Activated CD4-positive, alpha-beta T cell treated with anti-CD3 and anti-CD28 coated beads for 24 hours (primary cell): ENCODE measurements at places on chromosomes 2 and 18.

- DNase-seq: no peak
Observed at GRCh38 chr2:228545041-228545747, 363.7 kb upstream of the SPHKAP start.

DNA sequence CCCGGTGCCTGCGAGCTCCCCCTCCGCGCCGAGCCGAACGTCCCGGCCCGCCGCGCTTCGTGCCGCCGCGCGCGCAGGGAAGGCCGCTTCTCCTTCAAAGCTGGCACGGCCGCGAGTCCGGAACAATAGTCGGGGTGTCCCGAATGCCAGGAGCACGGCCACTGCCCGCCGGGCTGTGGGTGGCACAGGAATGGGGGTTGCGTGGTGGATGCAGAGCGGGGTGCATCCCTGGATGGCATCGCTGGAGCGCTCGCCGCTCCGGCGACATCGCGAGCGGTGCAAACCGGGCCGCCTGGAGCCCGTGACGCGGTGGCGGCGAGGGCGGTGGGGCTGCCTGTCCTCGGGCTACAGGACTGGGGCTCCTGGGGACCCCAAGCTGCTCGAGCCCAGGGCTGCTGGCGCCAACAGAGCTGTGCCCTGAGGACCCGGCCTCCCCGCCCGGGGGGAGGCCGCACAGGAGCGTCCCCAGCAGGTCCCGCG lies 1.1 kb upstream of the SATB2 start:
- DNase-seq: no peak

DNA sequence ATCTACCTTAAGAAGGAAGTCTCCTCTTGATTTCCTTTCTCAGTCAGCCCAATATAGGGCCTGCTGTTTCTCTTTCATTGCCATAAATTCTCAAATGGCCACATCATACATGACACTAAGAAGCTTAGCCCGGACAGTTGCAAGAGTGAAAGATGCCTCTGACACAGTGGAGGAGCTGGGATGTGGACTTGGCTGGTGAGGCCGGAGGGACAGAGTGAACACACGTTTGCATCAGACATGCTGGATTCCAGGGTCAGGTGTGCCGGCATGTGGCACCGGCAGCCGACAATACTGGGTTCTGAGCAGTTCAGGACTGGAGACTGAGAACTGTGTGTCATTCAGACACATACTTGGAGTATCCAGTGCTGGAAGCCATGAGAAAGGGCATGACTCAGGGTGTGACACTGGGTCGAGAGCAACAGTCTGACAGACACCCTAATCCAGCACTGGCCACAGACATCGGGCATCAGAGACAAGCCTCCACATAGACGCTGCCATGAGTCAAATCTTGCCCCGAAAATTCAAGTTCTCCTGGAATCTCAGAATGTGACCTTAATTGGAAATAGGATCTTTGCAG lies 31.4 kb downstream of the TIMM21 start:
- DNase-seq: no peak

DNA sequence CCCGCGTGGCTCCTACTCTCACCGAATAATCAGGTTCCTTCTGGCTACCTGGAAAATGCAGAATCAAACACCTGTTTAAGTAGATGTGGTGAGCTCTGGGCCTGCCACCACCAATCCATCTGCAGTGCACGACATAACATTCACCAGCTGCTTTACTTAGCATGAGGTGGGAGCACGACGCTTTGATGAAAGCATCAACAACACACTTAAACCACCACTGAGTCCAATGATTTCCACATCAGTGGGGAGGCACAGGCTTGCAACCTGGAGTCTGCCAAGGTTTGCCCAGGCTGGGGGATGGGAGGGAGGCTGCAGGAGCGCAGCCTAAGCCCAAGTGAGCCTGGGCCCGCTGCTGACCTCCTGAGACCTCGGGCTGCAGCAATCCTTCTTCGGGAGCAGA lies 415.5 kb downstream of the MEIS1 start:
- DNase-seq: no peak

- DNase-seq: no peak
Observed at GRCh38 chr18:45328811-45329210, 286.5 kb upstream of the SLC14A2 start.

DNA sequence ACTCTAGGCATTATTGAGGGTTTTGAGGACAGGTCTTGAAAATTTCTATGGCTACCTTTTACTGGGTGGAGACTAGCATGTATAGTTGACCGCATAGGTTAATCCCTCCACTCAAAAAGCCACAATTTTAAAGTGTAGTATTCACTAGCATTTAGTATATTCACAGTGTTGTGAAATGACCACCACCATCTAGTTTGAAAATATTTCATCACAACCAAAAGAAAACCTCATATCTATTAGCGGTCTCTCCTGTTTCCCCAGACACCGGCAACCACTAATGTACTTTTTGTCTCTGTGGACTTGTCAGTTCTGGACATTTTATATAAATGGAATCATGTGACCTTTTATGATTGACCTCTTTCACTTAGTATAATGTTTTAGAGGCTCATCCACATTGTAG lies 53.9 kb downstream of the MSH2 start:
- no peak for DNase-seq

DNA sequence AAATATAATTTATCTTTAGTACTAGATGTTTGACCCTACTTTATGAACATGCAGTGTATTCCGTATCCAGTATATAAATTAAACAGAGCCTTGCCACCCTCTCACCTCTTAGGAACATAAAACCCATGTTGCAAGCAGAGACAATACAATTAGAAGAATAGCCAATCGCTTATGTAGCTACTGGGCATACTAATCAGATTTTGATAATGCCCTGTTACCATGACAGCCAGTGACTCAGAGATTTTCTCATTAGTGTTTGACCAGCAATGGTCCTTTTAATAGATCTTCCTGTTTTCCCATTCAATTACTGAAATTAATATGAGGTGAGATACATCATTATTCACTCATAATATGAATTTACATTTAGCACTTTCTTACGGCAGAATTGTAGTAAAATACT lies 547.3 kb upstream of the VWC2L start:
- no peak for DNase-seq

GRCh38 chr2:240441326-240441992 lies 6.0 kb downstream of the GPC1 start:
- DNase-seq: no peak

DNA sequence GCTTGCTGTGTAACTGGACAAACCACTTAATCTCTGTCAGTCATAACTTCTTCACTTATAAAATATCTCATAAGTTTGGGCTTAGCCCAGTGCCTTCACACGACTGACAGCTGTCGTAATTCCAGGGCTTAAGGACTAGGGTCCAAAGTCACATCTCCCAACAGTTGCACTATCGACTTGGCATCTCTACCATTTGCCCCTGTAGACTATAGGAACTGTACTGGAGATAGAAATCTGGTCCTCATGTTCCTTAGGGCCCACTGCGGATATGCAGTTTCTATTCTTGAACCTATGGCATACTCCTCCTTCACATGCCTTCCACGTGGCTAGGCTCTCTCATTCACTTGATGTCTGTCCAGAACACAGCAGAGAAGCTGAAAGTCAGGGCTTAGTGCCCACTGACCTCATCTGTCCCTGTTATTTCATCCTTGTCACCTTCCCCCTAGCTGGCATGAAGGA lies 2.7 kb downstream of the ABHD1 start:
- no peak for DNase-seq

DNA sequence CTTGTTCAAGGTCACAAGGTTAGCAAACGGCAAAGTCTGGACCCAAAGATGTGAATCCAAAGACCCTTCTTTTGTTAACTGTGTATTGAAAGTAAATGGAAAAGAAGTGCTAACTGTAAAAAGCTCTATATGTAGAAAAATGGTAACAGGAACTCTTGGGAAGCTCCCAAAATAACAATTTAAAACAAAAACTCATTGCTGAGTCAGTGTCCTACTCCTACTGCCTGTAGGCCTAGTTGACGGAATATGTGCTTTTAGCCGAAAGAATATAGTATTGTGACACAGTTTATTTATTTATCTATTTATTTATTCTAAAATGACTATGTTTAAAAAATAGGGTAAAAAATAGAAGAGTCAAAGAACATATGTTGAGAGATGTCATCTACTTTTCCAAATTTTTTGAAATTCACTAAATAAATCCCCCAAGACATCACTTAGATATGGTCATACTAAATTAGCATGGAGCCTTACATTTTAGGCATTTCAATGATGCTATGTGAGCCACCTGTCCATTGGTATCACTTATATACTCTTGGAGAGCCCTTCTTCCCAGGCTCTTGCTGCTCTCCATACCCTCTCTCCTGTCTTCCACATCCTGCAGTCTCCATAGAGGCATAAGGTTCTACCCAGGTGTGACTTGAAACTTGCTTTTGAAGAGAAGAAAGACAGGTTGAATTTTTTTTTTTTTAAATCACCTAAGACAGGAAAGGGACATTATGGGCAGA lies 13.7 kb downstream of the COL5A2 start:
- DNase-seq: no peak

DNA sequence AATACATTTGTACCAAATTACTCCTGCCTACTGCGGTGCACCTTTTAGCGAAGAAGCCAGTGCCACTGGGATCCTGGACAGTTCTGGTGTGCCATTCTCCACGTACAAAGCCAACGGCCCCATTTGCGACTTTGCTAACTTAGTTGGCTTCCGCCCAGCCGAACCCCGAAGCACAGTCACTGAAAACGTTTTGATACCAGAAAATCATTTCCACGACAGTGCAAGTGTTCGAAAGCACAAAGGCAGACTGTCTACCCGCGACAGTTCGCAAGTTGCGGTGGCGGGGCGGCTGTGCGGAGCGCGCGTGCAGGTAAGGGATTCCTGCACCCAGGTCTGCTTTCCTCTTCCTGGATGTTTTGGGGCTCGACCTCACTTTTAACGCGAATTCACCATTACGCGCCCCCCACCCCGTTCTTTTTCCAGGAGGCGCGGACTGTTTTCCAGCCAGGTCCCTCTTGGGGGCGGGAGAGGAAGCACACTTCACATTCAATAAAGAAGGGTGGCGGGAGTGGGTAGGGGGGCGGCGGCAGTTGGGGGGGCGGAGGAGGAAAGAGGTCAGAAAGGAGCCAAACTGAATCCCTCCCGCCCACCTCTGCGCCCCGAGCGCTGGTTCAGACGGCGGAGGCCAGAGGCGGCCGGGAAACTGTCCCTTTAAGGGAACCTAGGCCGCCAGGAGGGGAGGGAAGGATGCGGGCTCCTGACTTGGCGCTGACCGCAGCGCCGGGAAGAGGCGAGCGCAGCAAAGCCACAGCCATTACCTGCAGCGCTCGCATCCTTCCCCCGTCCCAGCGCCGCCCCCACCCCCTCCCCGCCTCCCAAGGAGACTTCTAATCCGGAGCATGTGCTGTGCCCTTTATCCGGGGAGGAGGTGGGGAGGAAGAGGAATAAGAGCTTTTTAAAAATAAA lies 107.4 kb upstream of the KCTD1 start:
- DNase-seq: no peak

DNA sequence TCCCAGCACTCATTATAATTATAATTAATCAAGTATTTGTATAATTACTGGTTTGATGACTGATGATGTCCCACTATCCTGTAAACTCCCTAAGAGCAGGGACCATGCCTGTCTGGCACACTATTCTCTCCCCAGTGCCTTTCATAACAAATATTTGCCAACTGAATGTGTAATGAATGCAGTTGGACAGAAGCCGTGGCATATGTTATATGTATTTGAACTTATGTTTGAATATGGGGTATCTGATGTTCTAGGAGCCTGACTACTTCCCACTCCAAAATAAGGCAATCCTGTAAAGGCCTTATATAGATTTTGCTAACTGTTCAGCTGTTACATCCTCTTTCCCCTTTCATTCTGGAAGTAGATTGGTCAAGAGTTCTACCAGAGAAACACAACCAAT lies 19.7 kb downstream of the OSBPL6 start:
- DNase-seq: no peak

DNA sequence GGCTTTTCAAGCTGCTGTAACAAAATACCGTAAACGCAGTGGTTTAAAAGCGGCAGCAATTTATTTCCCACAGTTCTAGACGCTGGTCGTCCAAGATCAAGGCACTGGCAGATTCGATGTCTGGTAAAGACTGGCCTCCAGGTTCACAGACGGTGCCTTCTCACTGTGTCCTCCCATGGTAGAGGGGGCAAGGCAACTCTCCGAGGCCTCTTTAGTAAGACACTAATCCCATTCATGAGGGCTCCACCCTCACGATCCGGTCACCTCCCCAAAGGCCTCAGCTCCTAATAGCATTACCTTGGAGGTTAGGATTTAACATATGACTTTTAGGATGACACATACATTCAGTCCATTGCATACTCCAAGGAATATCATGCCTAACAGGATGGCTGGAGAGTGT lies 117.2 kb downstream of the SH3RF3 start:
- no peak for DNase-seq

GRCh38 chr18:47680488-47680887 lies 250.0 kb downstream of the SMAD2 start:
- no peak for DNase-seq

GRCh38 chr2:231711677-231712450 lies 3.5 kb downstream of the PTMA start:
- DNase-seq: no peak

GRCh38 chr2:20115902-20116301 lies 64.5 kb upstream of the LAPTM4A start:
- no peak for DNase-seq

GRCh38 chr18:46624127-46624526 lies 32.9 kb downstream of the LOXHD1 start:
- no peak for DNase-seq

DNA sequence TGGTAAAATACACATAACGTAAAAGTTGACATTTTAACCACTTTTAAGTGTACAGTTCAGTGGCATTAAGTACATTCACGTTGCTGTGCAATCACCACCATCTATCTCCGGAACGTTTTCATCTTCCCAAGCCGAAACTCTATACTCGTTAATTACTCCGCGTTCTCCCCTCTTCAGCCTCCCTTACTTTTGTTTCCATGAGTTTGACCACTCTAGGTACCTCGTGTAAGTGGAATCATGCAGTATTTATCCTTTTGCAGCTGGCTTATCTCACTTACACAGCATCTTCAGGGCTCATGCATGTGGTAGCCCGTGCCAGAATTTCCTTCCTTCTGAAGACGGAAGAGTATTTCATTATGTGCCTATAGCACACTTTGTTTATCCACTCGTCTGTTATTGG lies 225.2 kb downstream of the SLC4A3 start:
- no peak for DNase-seq

- no peak for DNase-seq
Observed at GRCh38 chr18:12304351-12305210, 3.5 kb upstream of the TUBB6 start.

- DNase-seq: no peak
Observed at GRCh38 chr18:42734520-42734919, 381.0 kb downstream of the RIT2 start.

GRCh38 chr2:148593421-148593820 lies 51.1 kb upstream of the EPC2 start:
- DNase-seq: no peak

DNA sequence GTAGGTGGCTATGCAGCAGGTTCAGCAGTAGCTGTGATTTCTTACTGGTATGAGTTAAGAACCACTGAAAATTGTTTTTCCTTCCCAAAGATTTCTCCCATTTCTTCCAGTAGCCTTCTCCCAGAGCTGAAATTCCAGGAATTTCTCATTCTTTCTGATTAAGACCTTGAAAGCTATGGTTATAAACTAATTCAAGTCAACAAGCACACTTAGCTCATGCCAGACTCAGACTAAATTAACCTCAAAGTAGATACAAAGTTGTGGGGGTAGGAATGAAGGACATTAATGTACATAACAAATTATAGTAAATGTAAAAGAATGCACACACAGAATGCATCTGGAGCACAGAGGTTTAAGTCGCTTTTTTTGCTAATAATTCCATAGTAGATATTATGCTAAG lies 103.6 kb upstream of the SOX11 start:
- no peak for DNase-seq
